ENCODE measurements at places on chromosomes 13 and 19.
A peak's percentile ranks its signal among the peaks of the same experiment; 100 is the strongest.

DNA sequence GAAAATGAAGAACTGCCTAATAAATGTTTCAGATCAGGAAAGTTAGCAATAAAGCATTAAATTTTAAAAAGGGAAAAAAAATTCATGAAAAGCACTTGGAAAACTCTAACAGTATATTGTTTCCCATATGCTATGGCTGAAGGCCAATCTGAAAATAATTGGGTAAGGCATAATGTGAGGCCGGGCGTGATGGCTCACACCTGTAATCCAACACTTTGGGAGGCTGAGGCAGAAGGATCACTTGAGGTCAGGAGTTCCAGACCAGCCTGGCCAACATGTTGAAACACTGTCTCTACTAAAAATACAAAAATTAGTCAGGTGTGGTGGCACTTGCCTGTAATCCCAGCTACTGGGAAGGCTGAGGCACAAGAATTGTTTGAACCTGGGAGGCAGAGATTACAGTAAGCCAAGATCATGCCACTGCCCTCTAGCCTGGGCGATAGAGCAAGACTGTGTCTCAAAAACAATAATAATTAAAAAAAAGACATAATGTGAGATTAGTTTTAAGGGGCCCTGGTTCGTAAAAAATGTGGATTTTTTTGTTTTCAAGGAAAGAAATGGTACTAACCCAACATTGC lies 15.2 kb downstream of the INTS6 start:
- DNase-seq: no peak

DNA sequence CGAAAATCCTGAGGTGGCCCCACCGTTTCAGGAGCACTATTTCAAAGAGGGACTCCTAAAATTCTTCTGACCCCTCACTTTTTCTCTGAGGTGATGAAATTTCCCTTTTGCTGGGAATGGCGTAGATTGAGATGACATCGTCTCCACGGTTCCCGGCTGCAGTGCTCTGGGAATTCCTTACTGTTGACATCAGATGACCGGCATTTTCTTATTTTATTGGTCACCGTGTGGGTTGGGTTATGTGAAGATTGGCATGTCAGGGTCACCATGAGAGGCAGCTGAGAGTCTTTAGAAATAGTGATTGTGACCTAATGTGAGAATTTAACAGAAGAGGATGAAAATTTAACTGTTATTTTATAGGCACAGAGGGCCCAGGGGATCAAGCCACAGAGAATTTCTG lies 356.7 kb downstream of the FGF9 start:
- no peak for DNase-seq

DNA sequence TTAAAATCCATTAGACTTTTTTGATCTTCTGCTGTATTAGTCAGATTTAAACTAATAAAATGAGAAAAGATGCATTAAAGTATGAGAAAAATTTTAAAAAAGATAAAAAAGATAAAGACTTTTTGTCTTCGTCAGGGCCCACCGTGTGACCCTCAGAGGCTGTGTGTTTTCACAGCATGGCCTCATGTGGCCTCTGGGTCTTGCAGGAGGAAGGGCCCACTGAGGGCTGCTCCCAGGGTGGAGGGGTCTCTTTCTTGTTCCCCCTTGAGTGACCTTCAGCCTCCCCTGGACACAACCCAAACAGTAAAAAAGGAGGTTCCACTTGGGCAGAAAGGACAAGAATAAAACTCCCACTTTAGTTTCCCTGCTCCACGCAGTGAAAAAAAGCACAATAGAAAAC lies 57.1 kb upstream of the RANBP3 start:
- DNase-seq: no peak

GRCh38 chr19:31054430-31054829 lies 294.8 kb downstream of the TSHZ3 start:
- peak; percentile 40 for DNase-seq

DNA sequence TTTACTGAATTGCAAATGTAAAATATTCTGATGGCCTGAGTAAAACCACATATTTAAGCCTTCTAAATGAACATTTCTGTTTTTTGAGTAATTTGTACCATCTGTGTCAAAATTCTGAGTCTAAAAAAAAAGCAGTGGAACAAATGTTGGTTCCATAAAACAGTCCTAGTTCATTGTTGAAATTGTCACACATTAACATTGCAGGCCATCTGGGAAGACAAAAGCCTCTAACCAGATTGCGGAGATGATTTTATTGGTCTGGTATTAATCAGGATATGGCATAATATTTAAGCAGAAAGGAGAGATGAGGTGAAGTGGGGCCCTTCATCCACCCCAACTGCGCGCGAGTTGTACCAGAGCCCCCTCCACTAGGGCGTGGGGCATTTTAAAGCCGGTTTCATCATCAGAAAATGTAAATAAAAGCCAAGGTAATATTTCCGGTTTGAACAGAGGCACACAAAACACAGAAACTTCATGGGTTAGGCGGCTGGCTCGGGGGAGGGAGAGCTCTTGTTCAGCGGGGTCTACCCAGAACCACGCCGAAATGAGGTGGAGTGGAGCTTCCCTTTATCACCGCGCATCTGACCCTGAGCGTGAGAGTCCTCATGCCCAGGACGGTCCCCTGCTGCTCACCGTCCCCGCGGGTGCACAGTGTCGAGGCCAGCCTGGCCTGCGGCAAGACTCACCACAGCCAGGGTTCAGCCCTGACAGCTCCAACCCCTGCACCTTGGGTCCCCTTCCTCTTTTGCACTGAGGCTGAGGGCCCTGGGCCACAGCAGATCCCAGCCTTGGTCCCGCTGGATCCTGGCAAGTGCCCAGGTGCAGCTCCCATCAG lies 169.2 kb downstream of the URI1 start:
- no peak for DNase-seq

DNA sequence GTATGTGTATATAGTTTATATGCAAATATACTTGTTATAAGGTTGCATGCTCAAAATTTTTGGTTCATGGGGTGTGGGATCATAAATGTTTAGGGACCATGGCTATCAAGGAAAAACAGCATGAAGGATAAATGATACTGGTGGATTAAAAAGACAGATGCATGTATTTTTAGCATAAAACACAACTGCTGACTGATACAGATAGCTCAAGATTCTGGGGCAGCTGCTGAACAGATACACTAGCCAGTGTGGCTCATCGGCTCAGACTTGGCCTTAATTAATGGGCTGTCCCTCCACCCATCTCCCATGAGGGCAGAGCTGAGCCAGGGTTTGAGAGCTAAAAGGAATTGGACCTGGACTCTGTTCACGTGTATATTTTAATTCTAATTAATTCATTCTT lies 11.4 kb downstream of the ALOX5AP start:
- DNase-seq: no peak

DNA sequence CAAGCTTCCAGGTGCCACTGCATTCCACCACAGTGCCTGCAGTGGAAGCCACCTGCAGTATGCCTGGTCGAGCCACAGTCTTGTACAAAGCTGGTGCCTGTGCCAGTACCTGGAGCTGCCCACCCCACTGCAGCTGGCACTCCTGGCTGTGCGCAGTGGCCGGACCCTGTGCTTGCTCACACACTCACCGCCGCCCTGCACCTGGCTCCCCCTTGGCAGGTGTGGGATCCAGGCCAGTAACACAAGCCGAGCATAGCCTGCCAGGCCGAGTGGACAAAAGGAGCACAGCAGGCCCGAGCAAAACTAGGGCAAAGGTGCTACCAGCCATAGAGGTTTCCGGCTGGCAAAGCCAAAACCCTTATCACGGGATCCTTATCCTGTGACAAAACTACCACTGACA lies 18.5 kb downstream of the UGGT2 start:
- DNase-seq: no peak

- DNase-seq: no peak
Observed at GRCh38 chr13:45830121-45830520, 21.4 kb downstream of the SIAH3 start.

- peak; percentile 58 for DNase-seq
Observed at GRCh38 chr19:33125929-33126388, 6.0 kb upstream of the WDR88 start.
